ENCODE measurements at places on chromosomes 16 and 17. TPM values are rescaled to one million over a fixed set of nuclear protein-coding genes. Genes with fewer than 3 reads are reported as not detected.

DNA sequence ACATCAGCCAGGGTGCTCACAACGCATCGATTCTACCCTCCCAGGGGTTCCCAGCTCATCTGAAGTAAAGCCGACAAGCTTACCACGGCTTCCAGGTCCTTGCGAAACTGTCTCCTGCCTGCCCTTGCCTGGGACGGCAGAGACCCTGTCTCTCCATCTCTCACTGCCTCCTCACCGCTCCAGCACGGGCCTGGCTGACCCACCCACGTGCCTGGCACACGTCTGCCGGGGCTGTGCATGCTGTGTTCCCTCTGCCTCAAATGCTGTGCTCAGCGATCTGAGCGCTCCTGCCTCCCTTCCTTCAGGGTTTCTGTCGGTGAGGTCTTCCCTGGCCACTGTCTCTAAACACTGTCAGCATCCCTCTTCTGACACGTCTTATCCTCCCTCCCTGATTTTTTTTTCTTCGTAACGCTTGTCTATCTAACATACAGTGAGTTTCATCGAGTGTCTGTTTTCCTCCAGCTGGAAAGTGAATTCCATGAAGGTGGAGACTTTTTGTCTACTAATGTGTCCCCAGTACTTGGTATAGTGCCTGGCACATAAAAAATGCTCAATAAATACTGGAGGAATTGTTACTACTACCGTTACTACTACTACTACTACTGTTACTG lies 208.4 kb downstream of the IRF8 start:
- DNase-seq: no peak

DNA sequence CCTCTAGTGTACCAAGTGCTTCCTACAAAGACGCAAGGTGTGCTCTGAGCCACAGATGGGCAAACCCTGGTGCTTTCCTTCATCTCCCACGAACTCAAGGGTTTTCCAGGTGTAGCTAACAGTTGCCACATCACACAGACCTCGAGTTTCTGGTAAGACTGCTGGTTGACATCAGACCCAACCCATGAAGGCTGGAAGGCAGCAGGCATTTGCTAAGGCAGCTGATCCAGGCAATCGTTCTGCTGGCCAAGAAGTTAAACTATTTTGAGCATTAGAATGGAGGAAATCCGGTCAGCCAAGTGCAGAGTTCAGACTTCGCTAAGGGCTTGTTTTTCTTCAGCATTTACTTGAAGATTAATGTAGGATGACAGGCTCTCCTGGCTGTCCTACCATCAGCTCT lies 11.5 kb downstream of the HAS3 start:
- no peak for DNase-seq

DNA sequence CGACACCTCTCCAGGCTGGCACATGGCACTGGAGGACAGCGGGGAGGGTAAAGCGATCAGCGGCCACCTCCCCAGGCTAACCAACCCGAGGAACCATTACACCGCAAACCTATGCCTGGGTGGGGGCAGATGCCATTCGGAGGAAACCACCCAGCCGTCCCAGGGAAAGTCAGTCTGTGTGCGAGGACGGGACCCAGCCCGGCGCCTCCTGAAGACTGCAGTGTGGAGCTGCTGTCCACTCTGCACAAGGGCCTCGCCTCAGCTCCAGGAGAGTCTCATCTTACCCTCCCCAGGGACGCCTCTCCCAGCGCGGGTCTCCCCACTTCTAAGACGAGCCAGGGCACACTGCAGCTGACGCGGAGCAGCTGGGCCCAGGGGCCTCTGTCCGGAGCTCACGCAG lies 8.0 kb downstream of the SLC38A10 start:
- no peak for DNase-seq

DNA sequence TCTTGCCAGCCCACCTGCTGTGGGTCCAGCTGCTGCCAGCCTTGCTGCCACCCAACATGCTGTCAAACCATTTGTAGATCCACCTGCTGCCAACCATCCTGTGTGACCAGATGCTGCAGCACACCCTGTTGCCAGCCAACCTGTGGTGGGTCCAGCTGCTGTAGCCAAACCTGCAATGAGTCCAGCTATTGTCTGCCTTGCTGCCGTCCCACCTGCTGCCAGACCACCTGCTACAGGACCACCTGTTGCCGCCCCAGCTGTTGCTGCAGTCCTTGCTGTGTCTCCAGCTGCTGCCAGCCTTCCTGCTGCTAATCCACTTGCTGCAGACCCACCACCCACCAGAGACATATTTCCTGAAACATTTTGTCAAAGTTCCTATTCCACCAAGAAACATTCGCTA lies 641 bp downstream of the KRTAP9-1 start:
- no peak for DNase-seq

The KCNJ2 gene
- total RNA-seq: 4.3 TPM

The KRT13 gene
- total RNA-seq: 0.17 TPM
